ENCODE measurements at places on chromosomes 1 and 21.

- DNase-seq, result no peak
Observed at GRCh38 chr1:6294080-6294889, 33.4 kb upstream of the GPR153 start.

GRCh38 chr1:191831572-191831971 is 326.7 kb upstream of the RGS18 start:
- no peak for DNase-seq

DNA sequence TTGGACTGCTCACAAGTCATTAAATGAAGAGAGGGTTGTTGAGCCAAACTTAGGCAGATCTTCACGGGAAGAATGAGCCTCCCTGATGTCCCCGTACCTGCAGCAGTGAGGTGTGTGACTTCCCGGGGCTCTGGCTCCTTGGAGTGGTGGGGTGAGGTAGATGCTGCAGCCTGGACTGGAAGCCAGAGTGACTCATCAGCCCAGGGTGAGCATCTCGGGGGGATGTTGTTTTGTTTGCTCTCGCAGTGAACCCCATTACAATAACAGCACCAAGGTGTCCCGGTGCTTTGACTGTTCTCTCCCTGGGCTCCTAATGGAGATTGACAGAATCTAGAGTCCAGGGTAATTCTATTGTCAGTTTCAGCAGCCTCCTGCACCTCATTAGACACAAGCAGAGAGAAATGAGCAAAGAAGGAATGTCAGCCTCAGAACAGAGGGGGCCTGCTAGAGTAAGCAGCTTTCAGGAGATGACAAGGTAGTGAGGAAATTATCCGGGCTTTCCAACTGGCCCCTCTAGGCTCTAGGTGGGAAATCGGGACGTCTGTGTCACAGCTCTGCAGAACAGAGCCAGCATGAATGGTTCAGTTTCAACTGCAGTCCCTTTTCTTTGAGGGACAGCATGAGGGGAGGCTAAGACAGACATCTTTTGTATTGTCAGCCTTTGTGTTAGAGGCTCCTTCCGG is 36.0 kb upstream of the LRRN2 start:
- no peak for DNase-seq

DNA sequence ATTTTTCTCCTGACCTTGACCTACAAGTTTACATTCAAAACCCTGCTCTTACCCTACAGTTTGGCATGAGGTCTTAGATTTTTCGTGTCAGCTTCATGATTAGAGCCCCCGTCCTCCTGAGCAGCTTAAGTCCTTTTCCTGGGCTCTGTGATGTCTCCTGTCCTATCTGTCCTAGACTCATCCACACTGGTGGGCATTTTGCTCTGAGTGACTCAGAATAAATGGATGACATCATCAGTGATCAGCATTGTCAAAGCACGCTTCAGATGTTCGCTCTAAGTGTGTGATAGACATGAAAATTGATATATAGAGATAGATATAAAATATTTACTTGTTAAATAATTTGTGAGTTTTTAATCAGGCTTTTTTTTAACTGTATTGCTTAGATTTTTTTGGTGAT is 21.8 kb downstream of the RGS13 start:
- DNase-seq, result no peak

GRCh38 chr1:221366495-221367110 is 375.3 kb downstream of the DUSP10 start:
- no peak for DNase-seq

- no peak for DNase-seq
Observed at GRCh38 chr21:26070822-26071425, 99.6 kb downstream of the APP start.

DNA sequence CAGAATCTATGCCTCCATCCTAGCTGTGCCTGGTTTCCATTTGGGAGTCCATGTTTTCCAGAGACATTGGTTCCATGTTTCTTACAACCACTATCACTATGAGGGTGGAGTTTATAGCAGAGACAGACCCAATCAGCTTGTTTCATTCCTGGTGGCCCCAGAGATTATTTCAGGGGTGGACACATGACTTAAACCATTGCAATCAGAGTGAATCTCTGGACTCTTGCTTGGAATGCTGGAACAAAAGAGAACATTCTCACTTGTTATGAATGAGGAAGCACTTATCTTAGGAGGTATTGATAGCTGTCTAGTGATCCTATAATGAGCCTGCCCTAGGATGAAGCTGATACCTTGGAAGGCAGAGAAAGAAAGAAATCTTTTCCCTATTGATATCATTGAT is 250.3 kb downstream of the ATG4C start:
- DNase-seq, result no peak

DNA sequence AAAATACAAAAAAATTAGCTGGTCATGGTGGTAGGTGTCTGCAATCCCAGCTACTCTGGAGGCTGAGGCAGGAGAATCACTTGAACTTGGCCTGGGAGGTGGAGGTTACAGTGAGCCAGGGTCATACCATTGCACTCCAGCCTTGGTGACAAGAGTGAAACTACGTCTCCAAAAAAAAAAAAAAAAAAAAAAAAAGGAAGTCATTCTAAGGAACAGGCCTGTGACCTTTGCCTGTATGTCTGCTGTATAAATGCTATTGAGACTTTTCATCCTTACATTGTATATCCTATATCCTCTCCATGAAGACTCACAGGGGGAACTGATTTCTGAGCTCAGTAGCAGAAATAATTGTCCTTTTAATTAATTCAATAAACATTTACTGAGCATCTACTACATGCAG is 7.5 kb upstream of the CTPS1 start:
- DNase-seq, result no peak

- DNase-seq, result no peak
Observed at GRCh38 chr1:4611563-4612341, 42.7 kb upstream of the AJAP1 start.

- no peak for DNase-seq
Observed at GRCh38 chr1:34784751-34785221, 3.8 kb downstream of the GJB3 start.

Measured in stimulated activated CD8-positive, alpha-beta memory T cell treated with anti-CD3 and anti-CD28 coated beads, Interleukin-15, amount 100 ng/mL, for 1 hour (primary cell).